ENCODE measurements at places on chromosomes 6 and 20. TPM values are rescaled to one million over a fixed set of nuclear protein-coding genes. Genes with fewer than 3 reads are reported as not detected.

Gene HTR1B
- 0.65 TPM for total RNA-seq

Gene KIAA1755
- total RNA-seq, result 11.3 TPM

Gene SPATA2
- total RNA-seq, result 3.1 TPM

Gene XKR7
- total RNA-seq, result under 0.01 TPM

Gene SRSF12
- 1.2 TPM for total RNA-seq

Gene ADGRF1
- under 0.01 TPM for total RNA-seq

Gene COL11A2
- 0.22 TPM for total RNA-seq

Gene ITPR3
- 64.2 TPM for total RNA-seq

Gene SLC17A3
- not detected for total RNA-seq

Gene TBCC
- total RNA-seq, result 36.3 TPM

Gene ZNF217
- 33.8 TPM for total RNA-seq

Gene EYS
- total RNA-seq, result not detected

Gene CLIC5
- 1.5 TPM for total RNA-seq

Gene TCF15
- not detected for total RNA-seq

Gene HLA-DRB5
- total RNA-seq, result not detected

Gene BHLHE23
- not detected for total RNA-seq

Gene CST11
- not detected for total RNA-seq

Gene OPRM1
- not detected for total RNA-seq

Gene PLEKHG1
- total RNA-seq, result 3.1 TPM

Gene SLC2A10
- 79.7 TPM for total RNA-seq

Gene ASIP
- total RNA-seq, result not detected

Gene PSMB9
- 0.39 TPM for total RNA-seq

Gene OR12D3
- total RNA-seq, result not detected

Gene SLC22A7
- not detected for total RNA-seq

Gene BRPF3
- total RNA-seq, result 22.0 TPM

Gene PRSS35
- 0.11 TPM for total RNA-seq

Gene WFDC10B
- not detected for total RNA-seq

Gene APCDD1L
- 1.5 TPM for total RNA-seq

Gene XPO5
- 27.8 TPM for total RNA-seq

Gene CALHM4
- total RNA-seq, result not detected

Gene LY6G6D
- total RNA-seq, result not detected

Gene MYLK4
- 1.6 TPM for total RNA-seq

Gene MCM3
- total RNA-seq, result 29.8 TPM

Gene ADGB
- total RNA-seq, result not detected

Gene FOXC1
- total RNA-seq, result 10.2 TPM

Gene THEMIS
- total RNA-seq, result not detected

Gene KCNK15
- not detected for total RNA-seq

Gene BMP6
- total RNA-seq, result 2.1 TPM

Gene SAMD3
- not detected for total RNA-seq

Gene CLDN20
- not detected for total RNA-seq

Gene HUS1B
- total RNA-seq, result 0.22 TPM

All from placental epithelial cell (primary cell).